ENCODE measurements at places on chromosomes 1 and 21.

DNA sequence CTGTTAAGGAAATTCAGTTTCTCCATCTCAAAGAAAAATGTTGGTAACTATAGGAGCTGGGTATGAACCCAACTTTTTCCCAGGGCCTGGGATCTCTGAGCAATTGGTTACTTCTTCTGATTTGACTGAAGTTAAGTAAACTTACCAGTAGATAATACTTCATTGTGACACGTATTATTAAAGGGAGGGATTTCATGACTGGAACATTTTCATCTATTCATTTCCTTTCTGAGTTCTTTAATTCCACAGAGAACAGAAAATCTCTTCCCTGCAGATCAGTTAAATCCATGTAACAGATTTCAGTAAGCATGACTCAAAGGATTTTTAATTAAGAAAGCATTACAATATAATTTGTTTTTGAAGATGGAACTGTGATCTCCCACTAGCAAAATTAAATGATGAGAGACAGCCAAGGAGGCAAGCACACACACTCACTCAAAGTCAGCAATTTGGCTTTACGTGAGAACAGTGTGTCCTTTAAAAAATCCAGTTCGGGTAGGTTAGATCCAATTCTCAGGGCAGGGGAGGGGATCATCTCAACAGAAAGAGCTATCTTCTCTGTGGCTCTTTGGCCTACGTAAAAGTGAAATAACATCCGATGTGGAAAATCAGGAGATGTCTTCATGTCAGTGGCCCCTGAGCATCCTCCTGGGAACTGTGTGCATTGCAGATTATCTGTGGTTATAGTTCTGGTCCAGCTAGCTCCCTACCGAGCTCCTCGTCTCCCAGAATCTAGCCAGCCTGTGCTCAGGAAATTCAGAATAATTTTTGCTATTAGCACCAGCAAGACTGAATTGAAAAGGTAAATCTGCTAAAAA is 10.8 kb upstream of the MYOC start:
- DNase-seq: no peak

- no peak for DNase-seq
Measured at GRCh38 chr1:208475449-208475848, 231.3 kb upstream of the PLXNA2 start.

GRCh38 chr1:184160236-184160635 is 108.7 kb downstream of the TSEN15 start:
- peak; percentile 29 for DNase-seq

DNA sequence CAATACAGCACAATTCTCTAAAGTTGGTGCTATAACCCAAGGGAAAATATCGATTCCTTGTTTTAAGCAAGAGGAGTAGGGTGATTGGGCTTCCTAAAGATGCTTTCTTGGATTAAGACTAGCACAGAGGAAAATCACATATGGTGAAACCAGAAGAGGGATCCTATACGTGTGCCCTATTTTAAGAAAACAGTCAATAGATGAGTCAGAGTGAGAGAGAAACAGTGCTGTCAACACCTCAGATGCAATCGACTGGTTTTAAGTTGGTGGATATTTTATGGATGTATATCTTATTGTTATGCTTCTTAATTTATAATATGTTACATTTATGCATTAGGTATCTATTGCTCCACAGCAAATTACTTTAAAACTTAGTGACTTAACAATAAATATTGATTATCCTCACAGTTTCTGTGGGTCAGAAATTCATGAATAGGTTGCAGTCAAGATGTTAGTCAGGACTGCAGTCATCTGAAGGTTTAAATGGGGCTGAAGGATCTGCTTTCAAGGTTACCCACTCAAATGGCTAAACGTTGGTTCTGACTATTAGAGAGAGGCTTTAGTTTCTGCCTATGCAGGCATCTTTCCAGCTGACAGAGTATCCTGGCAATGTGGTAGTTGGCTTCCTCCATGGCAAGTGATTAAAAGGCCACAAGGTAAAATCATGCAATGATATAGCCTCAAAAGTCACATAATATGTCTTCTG is 61.6 kb upstream of the DEPDC1 start:
- no peak for DNase-seq

DNA sequence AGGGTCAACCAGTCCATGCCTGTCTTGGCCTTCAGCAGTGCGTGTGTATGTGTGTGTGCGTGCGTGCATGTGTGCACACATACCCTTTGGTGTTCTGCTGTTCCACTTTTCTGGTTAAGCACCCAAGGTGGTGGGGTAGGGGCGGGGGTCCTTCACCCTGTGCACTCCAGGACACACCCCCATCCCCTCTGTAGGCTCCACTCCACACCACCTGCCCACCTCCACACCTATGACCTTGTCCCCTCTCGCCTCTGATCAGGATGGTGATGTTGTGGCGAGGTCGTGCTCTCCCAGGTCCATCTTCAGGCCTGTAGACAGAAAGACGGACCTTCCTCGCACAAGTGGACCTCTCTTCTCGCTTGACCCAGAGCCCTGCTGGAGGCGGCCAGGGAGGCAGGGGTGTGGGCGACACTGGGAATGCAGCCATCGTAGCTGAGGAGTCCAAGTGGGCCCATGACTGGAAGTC is 44.6 kb downstream of the WDR4 start:
- DNase-seq: no peak

DNA sequence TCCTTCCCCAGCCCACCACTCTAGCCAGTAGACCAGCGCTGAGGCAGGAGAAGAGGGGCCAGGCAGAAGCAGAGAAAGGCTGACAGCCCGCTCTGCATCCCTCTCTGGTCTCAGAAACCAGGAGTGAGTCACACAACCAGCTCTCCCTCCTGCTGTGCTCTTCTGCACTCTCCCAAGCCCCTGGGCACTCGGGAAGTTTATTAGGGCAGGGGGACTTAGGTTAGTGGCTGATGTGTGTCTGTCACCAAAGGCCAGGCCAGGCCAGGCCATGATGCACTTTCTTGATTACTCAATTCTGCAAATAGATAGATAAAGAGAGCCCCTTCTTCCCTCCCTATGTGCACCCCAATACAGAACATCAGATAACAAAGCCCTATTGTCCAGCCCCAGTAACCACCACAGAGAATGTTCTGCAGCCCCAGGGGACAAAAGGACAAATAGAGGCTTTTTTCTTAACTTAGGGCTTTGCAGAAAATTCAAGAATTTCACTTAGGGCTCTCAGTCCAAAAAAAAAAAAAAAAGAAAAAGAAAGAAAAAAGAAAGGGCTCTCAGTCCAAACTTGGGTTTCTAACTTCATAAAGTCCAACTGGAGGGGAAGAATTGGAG is 52.9 kb upstream of the CNTN2 start:
- no peak for DNase-seq

- DNase-seq: no peak
Measured at GRCh38 chr1:150484431-150484830, 2.8 kb upstream of the TARS2 start.

DNA sequence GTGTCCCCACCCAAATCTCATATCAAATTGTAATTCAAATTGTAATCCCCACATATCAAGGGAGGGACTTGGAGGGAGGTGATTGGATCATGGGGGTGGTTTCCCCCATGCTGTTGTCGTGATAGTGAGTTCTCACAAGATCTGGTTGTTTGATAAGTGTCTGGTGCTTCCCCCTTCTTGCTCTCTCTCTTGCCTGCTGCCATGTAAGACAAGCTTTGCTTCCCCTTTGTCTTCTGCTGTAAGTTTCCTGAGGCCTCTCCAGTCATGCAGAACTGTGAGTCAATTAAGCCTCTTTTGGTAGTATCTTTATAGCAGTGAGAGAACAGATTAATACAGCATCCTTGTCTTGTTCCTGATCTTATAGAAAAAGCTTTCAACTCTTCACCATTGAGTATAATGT is 6.5 kb upstream of the LRRC39 start:
- no peak for DNase-seq

DNA sequence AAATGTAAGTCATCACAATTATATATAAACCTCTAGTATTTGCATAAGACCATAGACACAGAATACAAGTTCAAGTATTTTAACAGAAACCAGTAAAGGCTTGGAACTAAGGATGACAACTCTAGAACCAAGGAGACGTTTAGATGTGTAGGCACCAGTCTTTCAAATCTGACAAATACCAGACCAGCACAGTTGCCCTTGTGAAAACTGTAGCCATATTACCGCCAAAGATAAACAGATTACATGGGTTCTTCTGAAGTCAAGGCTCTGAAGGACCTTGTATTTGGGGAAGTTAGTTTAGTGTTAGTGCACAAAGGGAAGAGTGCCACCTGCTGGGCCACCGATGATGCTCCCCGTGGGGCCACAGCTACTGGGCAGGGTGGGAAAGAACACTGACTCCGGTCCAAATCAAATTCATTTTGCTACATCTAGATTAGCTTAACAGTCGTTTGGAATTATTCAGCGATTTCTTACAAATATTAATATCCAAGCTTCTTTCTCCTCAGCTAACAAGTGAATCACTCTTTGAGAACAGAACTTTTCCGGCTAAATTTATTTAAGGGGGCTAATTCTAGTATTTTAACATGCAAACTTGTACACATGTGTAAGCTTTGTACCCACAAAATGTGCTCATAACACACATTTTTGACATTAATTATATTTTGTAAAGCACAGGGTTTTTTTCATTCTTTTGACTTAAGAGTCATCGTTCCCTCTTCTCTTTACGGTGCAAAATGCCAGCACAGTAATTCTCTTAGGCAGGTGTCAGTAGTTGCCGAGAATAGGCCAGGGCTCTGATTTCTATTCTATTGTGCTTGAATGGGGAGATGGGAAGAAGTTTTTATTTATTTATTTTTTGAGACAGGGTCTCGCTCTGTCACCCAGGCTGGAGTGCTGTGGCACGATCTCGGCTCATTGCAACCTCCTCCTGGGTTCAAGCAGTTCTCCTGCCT is 8.0 kb upstream of the NIBAN1 start:
- DNase-seq: peak; percentile 79

DNA sequence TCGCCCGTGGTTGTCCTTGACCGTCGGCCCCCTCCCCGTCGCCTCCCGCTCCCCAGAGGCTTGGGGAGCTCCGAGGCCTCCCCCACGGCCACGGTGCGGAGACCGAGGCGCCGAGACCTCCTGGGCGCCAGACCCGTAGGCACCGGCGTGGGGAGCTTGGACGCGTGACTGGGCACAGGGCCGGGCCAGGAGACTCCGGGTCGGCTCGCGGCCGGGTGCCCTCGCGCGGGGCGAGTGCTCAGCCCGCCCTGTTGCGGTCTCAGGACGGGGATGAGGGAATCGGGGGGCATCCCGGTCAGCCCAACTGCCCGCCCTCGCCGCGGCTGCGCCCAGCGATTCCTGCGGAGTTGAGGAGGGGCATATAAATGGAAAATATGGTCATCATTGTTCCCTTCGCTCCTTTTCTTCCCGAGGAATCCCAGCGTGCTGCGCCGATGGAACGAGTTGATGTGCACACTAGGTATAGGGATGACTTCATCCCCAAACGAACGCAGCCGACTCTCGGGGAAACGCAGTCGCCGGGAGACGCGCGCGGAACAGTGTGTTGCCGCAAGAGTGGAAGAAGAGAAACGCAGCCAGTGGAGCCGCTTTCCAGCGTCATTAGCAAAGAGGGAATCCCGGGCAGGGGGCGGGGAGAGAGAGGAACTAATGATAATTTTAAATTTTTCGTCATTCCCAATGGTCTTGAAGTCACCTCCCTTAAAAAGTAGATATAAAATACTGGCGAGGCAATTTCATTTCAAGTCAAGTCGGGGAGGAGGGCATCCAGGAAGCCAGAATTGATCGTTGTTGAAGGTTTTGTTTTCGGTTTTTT is 747 bp upstream of the ENAH start:
- DNase-seq: peak; percentile 46
